ENCODE measurements at places on chromosomes 5 and 9.

GRCh38 chr5:149883550-149883949 lies 61.0 kb downstream of the PDE6A start:
- no peak for DNase-seq

GRCh38 chr5:117568622-117569021 lies 994.0 kb upstream of the SEMA6A start:
- DNase-seq = no peak

- no peak for DNase-seq
Observed at GRCh38 chr9:107316795-107317661, 33.9 kb downstream of the RAD23B start.

DNA sequence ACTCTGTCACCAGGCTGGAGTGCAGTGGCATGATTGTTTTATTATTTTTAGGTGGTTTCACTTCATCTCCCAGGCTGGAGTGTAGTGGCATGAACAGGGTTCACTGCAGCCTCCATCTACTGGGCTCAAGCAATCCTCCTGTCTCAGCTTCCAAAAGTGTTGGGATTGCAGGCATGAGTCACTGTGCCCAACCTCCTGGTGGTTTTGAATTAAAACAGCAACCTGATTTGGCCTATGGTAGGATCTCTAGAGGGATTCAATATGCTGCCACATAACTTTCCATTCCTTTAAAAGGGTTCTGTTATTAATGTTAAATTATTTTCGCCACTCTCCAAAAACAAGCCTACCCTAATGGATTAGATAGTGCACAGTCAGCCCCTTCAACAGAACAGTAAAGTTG lies 9.9 kb upstream of the HSPA4 start:
- DNase-seq = no peak

DNA sequence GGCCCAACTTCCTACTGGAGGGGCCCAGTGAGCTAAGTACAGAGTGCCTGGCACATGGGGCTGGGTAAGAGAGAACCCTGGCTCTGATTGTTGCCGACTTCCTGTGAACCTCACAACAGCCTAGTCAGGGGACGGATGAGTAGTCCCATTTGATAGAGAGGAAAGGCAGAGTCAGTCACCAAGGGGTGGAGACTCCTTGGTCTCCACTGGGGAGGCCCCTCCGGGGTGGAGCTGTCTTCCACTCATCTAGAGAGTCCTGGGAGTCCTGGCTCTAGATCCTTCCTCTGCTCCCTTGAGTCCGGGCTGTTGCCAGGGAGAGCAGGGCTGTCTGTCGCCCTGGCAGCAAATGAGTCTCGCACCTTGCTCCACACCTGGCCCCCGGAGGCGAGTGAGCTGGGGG lies 8.0 kb downstream of the GRK6 start:
- DNase-seq = no peak

DNA sequence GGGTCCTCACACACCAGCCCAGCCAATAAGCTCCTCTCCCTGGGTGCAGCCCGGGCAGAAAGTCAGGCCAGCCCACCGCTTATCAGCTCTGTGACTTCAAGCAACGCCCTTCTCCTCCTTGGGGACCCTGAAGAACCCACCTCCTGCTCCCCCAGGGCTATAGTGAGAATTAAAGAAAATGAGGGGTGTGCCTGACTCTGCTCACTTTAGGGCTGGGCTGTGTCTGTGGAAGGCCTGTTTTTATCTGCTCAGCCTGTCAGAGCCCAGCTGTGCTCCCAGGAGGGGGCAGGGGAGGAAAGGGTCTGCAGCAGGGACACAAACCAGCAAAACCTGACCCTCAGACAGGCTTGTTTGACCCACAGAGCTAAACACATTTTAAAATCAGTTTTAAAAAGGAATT lies 3.9 kb downstream of the GPRIN1 start:
- DNase-seq = no peak

DNA sequence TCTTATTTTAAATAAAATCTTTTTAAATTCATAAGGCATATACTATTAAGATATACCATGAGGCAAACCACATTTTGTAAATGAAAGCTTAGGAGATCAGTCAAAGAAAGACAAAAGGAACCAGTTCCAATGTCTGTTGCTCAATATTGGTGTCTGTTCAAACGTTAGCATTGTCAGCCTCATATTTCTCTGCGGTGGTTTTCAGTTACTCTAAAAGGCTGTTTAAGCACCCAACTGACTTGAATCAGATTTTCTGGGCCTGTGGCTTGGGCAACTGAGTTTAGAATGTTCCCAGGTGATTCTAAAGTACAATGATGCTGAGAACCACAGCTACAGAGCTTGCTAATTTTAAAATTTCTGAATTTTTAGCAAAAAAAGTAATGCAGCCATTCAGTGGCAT lies 166.3 kb upstream of the KIF2A start:
- DNase-seq = no peak

- DNase-seq = no peak
Observed at GRCh38 chr5:160493806-160494338, 72.2 kb downstream of the PTTG1 start.

GRCh38 chr5:180792965-180793287 lies 9.7 kb downstream of the MGAT1 start:
- DNase-seq = no peak

- DNase-seq = no peak
Observed at GRCh38 chr9:36818965-36819870, 214.8 kb downstream of the PAX5 start.

DNA sequence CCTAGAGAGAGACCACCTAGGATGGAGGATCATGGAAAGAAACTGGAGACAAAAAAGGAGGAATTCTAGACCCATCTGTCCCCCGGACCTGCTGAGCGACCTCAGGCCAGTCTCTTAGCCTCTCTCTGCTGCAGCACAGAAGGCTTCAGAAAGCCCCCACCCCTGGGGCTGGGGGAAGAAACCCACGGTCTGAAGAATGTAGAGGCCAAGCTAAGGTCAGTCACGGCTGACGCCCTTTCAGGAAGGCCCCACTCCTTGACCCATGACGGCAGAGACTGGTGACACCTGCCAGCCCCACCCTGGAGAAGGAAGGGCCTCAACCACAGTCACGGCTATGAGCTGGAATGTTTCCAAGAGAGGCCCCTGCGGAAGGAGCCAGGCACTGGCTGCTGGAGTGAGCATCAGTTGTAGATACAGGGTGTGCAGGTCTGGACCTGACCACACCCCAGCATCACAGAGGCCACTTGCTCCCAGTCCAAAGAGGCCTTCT lies 120.5 kb upstream of the BOD1 start:
- DNase-seq = no peak

DNA sequence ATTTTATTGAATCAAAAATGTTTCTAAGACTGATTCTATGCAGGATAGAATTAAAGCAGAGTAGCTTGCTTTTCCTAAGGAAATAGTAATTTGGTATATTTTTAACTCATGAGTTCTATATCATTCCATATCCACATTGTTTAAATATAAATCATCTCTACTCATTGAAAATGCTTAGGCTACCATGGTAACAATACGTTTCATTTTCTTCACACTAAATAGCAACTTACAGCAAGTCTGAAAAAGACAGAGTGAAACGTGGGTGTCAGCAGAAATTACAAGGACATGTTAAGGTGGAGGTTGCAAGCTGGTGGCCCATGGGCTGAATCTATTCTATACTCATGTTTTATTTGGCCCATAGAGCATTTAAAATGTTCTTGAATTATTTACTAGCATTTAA lies 487.9 kb downstream of the ARHGEF28 start:
- no peak for DNase-seq

DNA sequence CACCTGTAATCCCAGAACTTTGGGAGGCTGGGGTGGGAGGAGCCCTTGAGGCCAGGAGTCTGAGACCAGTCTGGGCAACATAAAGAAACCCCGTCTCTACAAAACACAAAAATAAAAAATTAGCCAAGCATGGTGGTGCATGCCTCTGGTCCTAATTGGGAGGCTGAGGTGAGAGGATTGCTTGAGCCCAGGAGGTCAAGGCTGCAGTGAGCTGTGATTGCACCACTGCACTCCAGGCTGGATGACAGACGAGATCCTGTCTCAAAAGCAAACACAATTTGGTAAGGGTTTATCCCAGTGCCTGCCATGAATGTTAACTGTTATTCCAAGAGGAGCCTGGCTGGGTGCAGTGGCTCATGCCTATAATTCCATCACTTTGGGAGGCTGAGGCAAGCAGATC lies 71.1 kb downstream of the LHX2 start:
- DNase-seq = no peak

- no peak for DNase-seq
Observed at GRCh38 chr9:112069318-112070169, 105.6 kb downstream of the SUSD1 start.

DNA sequence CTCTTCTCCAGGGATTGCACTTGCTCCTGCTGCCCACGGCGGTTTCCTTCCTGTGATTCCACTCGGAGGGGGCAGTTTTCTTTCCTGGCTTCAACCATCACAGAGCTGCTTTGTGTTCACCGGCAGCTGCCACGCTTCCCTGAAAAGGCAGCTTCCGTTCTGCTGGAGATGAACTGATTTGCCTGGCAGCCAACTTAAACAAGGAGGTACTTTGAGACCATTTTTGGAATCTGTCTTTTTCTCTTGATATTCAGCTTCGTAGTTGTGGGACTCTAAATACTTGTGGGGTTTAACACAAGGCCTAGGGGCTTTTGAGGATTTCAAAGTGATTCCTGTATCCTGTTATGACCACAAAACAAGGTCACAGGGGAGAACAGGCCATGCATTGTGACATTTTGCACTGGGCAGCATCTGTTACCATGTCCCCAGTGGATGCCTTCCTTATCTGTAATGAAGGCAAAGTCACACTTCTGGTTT lies 192.0 kb downstream of the MTRR start:
- no peak for DNase-seq

DNA sequence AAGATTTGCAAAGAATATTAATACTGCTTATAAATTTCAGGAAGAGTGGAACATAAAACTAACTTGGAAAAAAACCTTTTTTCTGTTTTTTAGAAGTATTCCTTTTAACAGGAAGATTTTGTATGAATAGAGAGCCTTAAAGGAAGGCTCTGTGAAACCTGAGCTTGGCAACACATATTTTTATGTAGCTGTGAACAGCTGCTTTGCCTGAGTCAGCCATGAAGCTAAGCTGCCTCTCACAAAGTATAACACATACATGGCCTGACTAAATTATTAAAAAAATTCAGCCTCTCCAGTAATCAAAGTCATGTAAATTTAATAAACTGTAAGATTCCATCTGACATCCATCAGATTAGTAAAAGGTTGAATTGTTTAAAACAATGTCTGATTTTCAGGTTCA lies 547.5 kb downstream of the ELAVL2 start:
- DNase-seq = no peak

- DNase-seq = no peak
Observed at GRCh38 chr5:93342563-93343061, 238.4 kb downstream of the NR2F1-AS1 start.

- DNase-seq = no peak
Observed at GRCh38 chr5:118687100-118687499, 301.2 kb downstream of the DTWD2 start.

DNA sequence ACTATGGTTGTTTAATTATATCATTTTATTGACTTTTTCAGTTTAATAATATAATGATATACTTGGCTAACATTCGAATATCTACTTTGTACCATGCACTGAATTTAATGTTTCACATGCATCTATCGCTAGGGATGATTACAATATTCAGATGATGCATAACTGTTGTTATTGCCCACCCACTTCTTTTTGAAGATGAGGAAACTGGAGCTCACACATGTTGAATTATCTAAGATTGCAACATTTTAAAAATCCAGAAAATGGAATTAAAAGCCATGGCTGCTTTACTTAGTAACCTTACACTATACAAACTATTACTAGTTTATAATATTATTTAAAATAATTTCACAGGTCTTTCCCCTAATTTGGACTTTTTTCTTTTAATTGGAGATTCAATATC lies 171.7 kb downstream of the TLR4 start:
- DNase-seq = no peak

- no peak for DNase-seq
Observed at GRCh38 chr9:106072421-106072820, 378.1 kb downstream of the TMEM38B start.

DNA sequence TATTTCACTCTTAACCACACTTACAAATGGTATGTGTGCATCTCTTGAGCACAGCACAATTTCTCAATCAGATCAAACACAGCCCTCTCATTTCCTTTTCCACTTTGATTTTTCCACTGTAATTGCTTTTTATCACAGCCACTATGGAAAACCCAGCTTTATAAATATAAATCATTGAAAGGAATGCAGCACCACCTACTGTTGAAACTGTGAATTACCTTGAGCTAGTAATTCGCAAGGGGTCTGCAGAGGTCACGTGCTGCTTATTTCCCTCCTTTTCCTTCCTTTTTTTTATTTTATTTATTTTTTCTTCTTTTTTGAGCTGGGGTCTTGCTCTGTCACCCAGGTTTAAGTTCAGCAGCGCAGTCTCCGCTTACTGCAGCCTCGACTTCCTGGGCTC lies 76.9 kb downstream of the CDH6 start:
- no peak for DNase-seq

DNA sequence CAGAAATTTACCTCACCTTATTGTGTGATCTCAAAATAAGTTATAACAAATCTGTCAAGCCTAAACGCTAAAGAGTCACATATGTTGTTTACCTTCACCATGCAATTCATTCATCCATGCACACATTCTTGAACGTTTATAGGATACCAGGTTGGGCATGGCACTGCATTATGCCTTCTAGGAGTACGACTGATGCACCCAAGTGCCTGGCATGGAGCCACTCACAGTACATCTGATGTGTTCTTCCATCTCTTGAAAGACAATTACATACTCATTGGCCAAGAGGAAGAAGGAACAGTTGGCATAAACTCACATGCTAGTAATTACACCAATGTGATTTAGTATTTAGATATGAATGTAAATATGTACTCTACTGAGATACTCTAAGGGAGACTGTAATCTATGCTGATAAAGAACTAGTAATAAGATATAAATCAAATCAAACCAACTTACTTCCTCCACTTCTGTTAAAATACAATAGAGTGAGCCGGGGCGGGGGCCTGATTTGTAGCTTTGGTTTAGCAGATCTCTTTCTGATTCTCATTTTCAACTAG lies 90.7 kb downstream of the LPAR1 start:
- no peak for DNase-seq

DNA sequence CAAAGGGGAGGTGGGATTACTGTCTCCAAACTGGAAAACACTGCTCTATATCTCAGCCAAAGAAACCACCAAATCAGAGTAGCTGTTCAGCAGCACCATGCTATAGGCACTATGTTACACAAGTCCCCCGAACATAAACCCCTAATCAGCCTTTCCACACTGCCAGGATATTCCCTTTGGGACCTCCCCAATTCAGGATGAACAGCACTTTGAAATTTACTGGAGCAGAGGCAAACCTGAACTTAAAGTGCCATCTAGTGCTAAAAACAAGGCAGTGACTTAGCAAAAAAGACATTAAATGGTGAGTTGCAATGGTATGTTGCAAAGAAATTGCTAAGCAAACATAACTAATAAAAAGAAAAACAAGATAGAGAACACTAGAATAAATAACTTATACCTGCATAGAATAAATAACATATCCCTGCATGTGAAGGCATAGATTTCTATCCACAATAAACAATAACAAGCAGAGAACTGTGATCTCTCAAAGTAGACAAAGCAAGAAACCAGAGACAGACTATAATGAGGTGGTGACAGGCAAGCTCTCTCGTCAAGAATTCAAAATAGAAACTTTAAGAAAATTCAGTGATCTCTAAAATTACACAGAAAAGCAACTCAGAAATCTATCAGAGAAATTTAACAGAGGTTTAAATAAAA lies 584.4 kb upstream of the ACO1 start:
- DNase-seq = no peak

Data from NCI-H2107 (cell line).